ENCODE measurements at places on chromosomes 1 and 21. TPM values are rescaled to one million over a fixed set of nuclear protein-coding genes. Genes with fewer than 3 reads are reported as not detected.

DNA sequence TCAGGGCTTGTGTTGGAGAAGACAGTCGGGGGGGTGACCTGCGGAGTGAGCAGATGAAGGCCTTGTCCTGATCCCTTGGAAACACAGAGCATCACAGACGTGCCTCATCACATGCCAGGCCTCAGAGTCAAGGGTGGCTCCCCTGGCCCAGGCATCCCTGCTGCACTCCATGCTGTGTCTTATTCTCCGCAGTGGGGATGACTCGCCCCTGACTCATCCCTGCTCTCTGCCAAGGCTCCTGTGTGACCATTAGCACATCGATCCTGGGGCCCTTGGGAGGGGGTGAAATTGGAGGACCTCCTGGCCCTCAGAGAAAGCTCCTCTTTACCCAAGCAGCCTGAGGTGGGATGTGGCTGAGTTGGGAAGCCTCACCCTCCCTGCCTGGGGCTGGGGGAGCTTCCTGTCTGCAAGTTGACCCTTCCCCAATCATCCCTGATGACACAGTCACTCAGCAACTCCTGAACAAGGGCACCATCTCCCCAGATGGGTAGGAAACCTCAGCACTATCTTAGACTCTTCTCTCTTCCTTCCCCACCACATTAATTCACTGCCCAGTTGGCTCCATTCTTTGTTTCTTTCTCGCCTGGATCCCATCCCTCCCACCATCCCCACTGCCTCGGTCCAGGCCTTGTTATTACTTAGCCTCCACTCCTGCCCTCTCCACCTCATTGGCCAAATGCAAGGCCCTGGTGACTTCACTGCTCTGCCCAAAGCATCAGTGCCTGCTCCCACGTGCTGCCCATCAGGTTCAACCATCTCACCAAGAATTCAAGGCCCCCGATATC lies 74.6 kb downstream of the CAMK2N1 start:
- DNase-seq = peak; percentile 38

GRCh38 chr1:15272009-15272781 lies 25.2 kb downstream of the FHAD1 start:
- DNase-seq = peak; percentile 90

DNA sequence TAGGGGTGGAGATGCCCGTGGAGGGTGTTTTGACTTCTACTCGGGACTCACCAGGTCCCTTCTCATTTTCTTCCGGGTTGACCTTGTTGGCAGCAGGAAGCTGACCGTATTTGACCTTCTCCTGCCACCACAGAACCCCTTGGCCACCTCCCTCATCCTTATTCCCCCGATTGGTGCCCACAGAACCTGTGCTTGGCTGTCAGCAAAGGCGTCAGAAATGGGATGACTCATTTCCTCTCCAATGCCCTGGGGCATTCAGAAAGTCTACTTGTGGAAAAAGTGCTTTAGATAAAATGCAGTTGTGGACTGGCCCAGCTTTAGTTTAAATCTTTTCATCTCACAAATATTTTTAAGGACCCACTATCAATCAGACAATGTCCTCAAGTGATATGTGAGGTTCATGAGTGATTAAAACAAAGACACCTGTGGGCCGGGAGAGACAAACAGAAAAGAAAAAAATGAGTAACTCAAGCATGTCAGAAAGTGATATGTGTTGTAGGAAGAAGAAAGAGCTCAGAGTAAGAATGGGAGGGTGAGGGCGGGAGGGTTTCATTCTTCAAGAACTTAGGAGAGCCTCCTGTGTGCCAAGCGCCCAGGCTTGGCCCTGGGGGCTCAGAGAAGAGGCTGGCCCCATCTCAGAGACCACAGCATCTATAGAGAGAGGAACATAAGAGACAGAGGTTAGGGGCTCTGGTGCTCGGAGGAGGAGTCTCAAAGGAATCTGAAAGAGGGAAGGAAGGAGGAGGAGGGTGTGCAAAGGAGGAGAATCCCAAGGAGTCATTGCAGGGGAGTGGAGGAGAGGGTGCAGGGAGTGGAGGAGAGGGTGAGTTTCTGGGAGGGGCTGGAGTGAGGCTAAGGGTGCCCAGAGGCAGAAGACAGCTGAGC lies 221.6 kb upstream of the VAMP3 start:
- DNase-seq = no peak

- DNase-seq = no peak
Observed at GRCh38 chr1:207002724-207003146, 29.8 kb downstream of the C1orf116 start.

DNA sequence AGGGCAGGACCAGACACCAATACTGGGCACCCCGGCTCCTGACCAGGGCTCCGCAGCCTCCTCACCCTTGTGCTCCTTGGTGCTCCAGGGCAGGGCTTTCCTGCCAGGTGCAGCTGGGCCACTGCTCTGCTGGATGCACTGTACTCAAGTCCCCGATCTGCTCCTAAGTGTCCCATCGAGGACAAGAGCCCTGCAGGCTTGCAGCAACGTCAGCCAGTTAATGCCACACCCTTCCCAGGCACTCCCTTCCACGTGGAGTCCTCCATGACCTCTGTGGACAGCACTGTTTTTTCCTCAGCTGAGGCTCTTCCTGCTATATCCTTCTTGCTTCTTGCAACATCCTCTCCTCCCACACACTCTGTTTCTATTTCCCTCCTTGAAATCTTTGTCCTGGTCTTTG lies 94.0 kb upstream of the NGF start:
- DNase-seq = no peak

GRCh38 chr1:207826557-207827487 lies 75.0 kb downstream of the CD46 start:
- DNase-seq = no peak

DNA sequence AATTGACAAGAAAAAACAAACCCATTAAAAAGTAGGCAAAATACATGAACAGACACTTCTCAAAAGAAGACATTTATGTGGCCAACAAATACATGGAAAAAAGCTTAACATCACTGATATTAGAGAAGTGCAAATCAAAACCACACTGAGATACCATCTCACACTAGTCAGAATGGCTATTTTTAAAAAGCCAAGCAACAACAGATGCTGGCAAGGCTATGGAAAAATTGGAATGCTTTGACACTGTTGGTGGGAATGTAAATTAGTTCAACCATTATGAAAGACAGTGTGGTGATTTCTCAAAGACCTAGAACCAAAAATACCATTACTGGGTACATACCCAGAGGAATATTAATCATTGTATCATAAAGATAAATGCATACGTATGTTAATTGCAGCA lies 641.1 kb upstream of the B3GALT2 start:
- no peak for DNase-seq

- DNase-seq = no peak
Observed at GRCh38 chr21:37045149-37045548, 27.7 kb downstream of the PIGP start.

DNA sequence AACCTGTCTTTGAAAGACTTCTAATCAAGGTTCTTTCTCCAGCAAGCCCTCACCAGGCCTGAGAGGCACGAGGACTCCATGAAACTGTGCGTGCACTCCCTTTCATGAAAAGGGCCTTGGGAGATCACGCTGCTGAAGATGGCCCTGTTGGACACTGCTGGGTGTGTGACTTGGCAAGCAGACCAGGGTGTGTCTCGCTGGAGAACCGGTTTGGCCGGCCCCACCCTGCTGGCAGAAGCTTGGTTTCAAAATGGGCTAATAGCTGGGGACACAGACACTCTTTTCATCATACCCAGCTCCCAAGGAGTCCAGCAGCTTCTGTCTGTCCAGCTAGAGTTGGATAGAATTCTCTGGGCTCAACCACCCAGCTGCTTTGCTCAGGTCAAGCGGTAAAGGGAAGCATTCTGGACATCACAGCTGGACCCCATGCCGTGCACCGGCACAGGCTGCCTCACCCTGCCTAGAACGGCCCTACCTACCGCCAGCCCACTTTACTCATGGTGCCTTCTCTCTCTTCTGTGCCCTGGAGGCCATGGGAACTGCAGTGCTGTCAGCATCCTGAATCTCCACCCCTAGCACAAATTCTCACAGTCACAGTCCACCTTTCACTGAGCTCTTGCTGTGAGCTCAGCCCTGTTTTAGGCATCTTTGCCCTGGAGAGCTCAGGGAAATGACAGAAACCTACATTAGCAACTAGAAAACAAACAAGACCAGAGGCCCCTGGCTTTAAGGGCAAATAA lies 24.6 kb downstream of the PKP1 start:
- no peak for DNase-seq

- DNase-seq = no peak
Observed at GRCh38 chr1:42466030-42466429, 2.9 kb downstream of the CCDC30 start.

- DNase-seq = no peak
Observed at GRCh38 chr1:59180735-59181134, 116.2 kb upstream of the FGGY start.

GRCh38 chr1:53270107-53270506 lies 31.8 kb upstream of the MAGOH start:
- DNase-seq = no peak

- no peak for DNase-seq
Observed at GRCh38 chr1:75559800-75560199, 51.1 kb downstream of the SLC44A5 start.

DNA sequence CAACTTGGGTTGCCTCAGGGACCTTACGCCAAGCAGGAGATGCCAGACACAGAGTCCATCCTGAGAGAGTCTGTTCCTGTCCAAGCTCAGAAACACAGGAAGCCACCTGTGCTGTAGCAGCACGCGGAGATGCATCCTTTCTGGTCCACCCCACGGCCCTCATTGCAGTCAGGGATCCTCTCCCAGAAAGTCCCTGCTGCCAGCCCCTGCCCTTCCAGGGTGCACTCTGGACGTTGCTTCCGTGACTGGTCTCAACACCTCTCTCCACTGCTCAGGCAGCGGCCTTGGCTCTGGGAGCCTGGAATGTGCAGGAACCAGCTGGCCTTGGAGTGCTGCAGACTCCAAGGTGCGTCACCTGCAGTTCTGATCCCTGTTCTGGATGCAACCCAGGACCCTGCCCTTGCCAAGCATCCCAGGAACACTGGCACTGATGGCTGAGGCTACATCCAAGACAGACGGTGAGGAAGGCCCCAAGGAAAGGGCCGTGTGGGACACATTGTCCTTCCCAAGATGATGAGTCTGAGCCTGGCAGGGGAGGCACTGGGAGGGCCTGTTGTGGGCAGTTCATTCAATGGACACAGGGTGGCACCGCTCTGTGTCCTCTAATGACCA lies 21.7 kb upstream of the COL6A1 start:
- peak; percentile 86 for DNase-seq

DNA sequence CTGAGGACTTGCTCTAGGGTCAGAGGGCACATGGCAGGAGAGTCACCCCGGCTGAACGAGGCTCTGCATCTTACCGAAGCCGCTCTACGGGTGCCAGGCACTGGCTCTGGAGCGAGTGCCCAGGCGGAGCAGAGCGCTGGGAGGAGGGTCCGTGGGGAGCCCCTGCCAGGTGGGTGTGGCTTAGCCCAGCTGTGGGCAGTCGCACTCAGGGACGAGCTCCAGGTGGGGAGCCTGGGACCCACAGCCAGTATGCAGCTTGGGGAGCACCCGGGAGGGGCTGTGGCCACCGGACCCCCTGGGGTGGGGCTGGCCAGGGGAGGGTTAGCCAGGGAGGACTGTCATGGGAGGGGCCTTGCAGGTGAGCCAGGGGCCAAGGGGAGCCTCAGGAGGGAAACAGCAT lies 3.8 kb downstream of the AGRN start:
- DNase-seq = no peak

The LCE1C gene
- not detected for total RNA-seq

The TBX15 gene
- 7.0 TPM for total RNA-seq

The FMO5 gene
- total RNA-seq = 1.2 TPM

The FMO4 gene
- total RNA-seq = 7.4 TPM

All from G401 (cell line).